HepG2 (cell line): ENCODE measurements at places on chromosomes 6 and 20. TPM values are rescaled to one million over a fixed set of nuclear protein-coding genes. Genes with fewer than 3 reads are reported as not detected.

The HLA-DRA gene
- total RNA-seq: not detected in 2 replicates

The SEMG1 gene
- not detected in 2 replicates for total RNA-seq

The TAGAP gene
- total RNA-seq: not detected in 2 replicates

The ANGPT4 gene
- total RNA-seq: not detected in 2 replicates

The RSPO3 gene
- total RNA-seq: not detected in 2 replicates

The ARMH2 gene
- not detected in 2 replicates for total RNA-seq

The SULF2 gene
- 29.1 and 50.9 TPM in 2 replicates for total RNA-seq

The NNAT gene
- not detected in 2 replicates for total RNA-seq

The UBR2 gene
- total RNA-seq: 29.3 and 39.3 TPM in 2 replicates

The STX11 gene
- total RNA-seq: not detected in 2 replicates

The OPRL1 gene
- 0.27 and 0.35 TPM in 2 replicates for total RNA-seq

The KIAA0408 gene
- not detected in 2 replicates for total RNA-seq

The IPCEF1 gene
- total RNA-seq: not detected in 2 replicates

The TCF19 gene
- 20.5 and 22.2 TPM in 2 replicates for total RNA-seq
